ENCODE measurements at places on chromosomes 1 and 21.

- DNase-seq: no peak
These were observed 95.1 kb upstream of the KRTAP19-8 start for GRCh38 chr21:31133243-31133830.

- no peak for DNase-seq
These were observed 84.2 kb downstream of the RGL1 start for GRCh38 chr1:183889095-183889494.

- no peak for DNase-seq
These were observed 198.7 kb upstream of the PLD5 start for GRCh38 chr1:242723044-242723716.

- DNase-seq: no peak
These were observed 5.0 kb upstream of the ARL8A start for GRCh38 chr1:202149566-202149965.

- DNase-seq: no peak
These were observed 4.5 kb downstream of the PAFAH2 start for GRCh38 chr1:25993197-25993951.

DNA sequence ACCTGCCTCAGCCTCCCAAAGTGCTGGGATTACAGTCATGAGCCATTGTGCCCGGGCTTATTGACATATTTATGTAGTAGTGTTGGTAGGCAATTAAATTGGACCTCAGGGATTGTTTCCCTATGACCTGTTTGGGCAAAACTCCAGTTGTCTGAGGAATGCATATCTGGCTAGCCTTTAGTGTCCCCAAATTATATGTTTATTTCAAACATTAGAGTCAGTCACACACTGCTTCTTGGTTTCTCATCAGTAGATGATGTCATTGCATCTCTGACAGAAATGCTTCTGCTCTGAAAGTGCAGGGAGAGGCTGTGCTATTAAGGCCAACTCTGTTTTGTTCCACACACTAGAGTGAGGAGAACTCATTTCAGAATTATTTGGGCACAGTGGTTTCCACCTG is 12.5 kb downstream of the PIP5K1A start:
- no peak for DNase-seq

DNA sequence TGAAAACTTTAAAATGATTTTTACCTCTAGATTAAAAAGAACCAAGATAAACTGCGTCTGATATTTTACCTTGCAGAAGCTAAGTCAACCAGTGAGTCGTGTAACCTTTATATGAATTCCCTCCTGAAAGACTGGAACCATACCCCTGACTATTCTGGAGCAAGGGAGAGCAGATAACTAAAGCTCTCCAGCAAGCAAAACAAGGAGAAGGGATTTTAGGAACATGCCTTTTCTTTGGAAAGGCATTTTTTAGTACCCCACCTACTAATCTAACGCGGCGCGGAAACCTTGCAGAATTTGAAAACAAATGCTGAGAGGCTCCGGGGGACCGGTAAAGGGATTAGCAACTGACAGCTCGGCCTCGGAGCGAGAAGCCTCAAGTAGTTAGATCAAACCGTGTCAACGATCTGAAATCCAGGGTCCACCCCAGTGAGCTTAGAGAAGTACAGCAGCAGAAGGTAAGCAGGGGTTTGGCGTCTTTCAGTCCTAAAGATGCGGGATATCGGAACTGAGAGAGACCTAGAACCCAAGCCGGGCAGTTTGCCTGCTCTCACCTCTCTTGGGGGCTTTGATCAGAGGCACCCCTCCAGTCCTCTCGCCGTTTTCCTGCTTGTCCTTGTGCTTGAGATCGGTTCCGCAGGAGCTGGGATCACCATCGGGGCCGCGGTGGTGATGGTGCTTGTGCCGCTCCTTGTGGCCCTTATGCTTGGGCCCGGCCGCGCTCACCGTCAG is 954 bp downstream of the RSBN1 start:
- DNase-seq: no peak

- no peak for DNase-seq
These were observed 40.5 kb downstream of the STPG1 start for GRCh38 chr1:24373044-24373443.

- DNase-seq: no peak
These were observed 144.0 kb downstream of the ROR1 start for GRCh38 chr1:63917571-63918417.

DNA sequence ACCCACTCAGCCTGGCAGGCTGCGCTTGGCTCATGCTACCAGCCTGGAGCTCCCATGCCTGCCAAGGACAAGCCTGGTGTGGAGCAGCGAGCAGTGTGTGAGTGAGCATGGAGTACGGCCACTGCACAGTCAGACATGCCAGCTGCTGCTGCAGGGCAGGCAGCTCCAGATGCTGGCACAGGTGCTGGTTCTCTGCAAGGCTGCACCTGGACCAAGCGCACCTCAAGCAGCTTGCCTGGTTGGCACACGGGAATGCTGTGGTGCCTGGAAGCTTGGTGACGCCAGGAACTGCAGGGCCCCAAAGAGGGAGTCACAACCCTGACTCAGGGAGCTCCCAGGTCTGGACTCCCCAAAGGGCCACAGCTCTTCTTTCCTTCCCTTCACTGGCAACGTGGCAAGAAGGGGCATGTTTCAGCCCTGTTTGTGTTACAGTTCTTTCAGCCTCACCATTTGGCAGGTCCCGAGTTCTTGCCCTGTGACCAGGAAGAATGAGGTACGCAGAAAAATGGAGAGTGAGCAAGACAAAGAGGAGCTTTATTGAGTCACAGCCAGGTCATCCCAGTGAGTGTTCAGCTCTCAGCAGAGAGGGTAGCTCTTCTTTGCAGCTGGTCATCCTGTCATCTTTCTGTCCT is 26.1 kb downstream of the ACOT7 start:
- DNase-seq: no peak

GRCh38 chr1:45820788-45821187 is 17.4 kb downstream of the MAST2 start:
- DNase-seq: no peak

- DNase-seq: no peak
These were observed 65.0 kb downstream of the KIRREL1 start for GRCh38 chr1:158058237-158058985.

GRCh38 chr1:110081061-110081460 is 10.6 kb upstream of the ALX3 start:
- no peak for DNase-seq

- DNase-seq: no peak
These were observed 65.1 kb downstream of the ALG14 start for GRCh38 chr1:95007687-95008086.

DNA sequence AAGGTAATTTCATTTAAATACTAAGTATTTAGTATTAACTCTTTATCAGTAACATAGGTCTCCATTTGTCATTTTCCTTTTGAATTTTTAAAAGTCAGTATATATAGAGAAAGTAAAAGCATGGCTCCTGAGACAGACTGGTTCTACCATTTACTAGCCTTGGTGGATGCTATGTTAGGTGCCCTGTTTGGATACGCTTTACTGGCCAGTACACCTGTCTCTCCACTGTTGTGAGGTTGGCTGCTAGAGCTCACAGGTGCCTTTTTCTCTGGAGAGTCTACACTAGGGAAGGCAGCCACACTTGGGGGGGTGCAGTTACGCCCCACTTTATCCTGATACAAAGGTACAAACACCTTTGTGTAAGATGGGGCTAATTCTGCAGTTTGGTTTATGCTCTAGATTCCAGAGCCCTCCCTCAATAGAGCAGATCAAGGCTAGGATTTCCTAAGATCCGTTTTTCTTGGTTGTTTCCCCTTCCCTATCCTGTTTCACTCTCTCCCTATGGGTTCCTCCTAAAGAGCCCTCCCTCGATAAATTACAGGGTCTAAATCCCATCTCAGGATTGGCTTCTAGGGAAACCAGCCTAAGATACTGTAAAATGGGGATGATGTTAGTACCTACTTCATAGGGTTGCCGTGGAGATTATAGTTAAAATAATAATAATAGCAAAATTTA is 5.6 kb upstream of the GPSM2 start:
- no peak for DNase-seq

DNA sequence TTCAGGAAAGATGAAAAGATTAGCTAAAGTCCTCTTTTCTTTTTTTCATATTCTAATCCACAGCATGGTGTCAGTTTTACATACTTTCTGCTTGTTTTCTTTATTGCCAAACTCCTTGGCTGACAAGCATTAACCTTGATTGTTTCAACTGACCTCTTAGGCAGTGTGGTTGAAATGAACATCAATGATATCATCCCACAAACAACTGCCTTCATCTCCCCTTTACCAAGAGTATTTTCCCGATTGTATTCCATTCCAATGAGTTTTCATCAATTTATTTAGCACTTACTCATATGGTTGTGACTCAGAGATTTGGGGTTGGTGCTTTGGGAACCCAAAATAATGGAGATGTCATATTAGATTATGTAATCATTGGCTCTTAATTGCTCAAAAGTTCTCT is 71.8 kb downstream of the SPAG17 start:
- no peak for DNase-seq
